ENCODE measurements at places on chromosomes 5 and 9.
A peak's percentile ranks its signal among the peaks of the same experiment; 100 is the strongest.

- peak; percentile 51 for DNase-seq
Observed at GRCh38 chr9:137757613-137758029, 120.0 kb upstream of the CACNA1B start.

GRCh38 chr9:122814545-122814944 lies 13.8 kb downstream of the PDCL start:
- DNase-seq = no peak

- no peak for DNase-seq
Observed at GRCh38 chr9:9747787-9748186, 865.0 kb downstream of the PTPRD start.

GRCh38 chr5:131081374-131081773 lies 83.7 kb downstream of the HINT1 start:
- no peak for DNase-seq

- DNase-seq = no peak
Observed at GRCh38 chr9:114431003-114431402, 43.2 kb upstream of the AKNA start.

DNA sequence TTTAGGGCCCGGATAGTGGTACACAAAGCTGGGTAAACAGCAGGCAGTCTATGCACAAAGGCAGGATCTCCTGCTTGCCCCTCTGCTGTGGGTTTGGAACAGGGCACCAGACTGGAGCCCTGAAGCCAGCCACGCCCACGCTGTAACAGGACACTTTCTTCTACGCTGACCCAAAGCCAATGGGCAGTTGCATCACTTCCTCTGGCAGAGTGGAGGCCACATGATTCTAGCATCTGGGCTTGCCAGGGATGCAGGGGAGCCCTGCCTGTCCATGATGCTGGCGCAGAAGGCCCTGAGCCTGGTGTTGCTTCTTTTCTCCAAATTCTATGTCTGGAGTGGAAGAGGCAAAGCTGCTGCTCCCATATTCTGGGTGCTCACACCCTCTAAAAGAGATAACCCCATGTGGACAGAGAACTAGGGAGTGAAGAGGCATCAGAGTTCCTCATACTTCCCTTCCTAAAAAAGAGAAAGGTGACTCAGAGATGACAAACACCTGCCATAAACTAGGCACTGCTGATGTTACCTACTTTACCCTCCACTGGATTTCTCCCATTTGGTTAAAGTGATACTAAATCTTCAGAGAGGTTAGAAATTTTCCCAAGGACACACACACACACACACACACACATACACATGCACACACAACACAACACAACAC lies 260.3 kb upstream of the KLF4 start:
- peak; percentile 56 for DNase-seq

All from CD4-positive, alpha-beta T cell treated with Interferon gamma for 1 hour (primary cell).